AG04449 (cell line): ENCODE measurements at places on chromosomes 7 and 10.

- DNase-seq = peak; percentile 83
Observed at GRCh38 chr7:46257761-46258448, 336.8 kb upstream of the IGFBP3 start.

GRCh38 chr10:69375307-69376151, 41.2 kb downstream of the TACR2 start:
- no peak for DNase-seq

DNA sequence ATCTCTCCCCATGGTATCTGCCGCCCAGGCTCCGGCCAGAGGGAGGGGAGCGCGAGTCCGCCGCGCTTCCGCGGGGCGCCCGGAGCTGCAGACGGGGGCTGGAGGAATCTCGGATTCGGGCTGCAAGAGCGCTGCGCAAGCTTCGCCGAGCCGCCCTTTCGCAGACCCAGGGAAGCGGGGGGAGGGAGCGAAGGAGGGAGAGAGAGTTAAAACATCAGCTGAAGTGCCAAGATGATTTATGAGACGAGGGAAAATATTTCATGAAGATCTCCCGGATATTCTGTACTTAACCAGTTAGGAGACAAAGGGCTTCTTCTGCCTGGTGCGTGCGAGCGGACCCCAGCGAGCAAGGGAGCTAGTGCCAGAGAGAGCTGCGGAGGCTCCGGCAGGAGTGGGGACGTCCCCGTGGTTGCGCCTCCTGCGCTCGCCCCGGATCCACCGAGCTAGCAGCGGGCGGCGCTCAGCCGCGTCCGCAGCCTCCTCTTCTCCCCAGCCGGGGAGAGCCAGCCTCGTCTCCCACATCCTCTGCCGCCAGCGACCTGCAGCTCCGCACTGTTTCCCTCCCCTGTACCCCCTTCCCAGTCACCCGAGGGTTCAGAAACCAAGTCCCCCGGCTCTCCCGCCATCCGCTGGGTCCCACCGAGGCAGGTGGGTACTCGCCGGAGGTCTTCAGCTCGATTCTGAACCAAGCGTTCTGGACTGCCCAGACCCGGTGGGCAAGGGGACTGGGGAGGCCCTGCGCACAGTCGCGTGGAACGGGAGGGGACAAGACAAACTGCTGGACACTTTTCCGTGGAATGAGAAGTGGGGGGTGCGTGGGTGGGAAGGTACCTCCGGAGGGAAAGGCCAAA, 1.0 kb upstream of the PAX2 start:
- no peak for DNase-seq

GRCh38 chr10:11227103-11227502, 209.4 kb downstream of the CELF2 start:
- no peak for DNase-seq
